Ureter (tissue), 1 donor: ENCODE measurements at places on chromosomes 4 and X. TPM values are rescaled to one million over a fixed set of nuclear protein-coding genes. Genes with fewer than 3 reads are reported as not detected.

GRCh38 chrX:2697741-2698299, 6.7 kb downstream of the CD99 start:
- DNase-seq = no peak

DNA sequence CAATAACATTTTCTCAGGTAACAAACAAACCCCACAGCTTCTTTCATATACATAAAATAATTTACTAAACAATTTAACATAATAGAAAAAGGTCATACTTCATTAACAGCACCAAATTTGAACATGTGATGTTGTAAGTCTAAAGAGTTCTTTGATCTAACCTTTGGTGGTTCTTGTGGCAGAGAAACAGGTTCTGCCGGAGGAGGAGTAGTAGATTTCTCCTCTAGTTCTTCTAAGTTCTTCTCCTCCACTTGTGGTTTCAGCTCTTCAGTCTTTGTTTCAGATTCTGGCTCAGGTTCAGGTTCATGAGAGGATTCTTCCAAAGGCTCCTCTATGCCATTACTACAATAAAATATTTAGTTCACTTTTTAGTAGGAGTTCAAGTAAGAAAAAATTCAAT, 18.3 kb downstream of the G3BP2 start:
- no peak for DNase-seq

- DNase-seq = no peak
Observed at GRCh38 chr4:145490361-145490760, 8.7 kb downstream of the SMAD1 start.

ARMCX4 gene
- 29.8 TPM for total RNA-seq
